ENCODE measurements at places on chromosomes 5 and 9.

DNA sequence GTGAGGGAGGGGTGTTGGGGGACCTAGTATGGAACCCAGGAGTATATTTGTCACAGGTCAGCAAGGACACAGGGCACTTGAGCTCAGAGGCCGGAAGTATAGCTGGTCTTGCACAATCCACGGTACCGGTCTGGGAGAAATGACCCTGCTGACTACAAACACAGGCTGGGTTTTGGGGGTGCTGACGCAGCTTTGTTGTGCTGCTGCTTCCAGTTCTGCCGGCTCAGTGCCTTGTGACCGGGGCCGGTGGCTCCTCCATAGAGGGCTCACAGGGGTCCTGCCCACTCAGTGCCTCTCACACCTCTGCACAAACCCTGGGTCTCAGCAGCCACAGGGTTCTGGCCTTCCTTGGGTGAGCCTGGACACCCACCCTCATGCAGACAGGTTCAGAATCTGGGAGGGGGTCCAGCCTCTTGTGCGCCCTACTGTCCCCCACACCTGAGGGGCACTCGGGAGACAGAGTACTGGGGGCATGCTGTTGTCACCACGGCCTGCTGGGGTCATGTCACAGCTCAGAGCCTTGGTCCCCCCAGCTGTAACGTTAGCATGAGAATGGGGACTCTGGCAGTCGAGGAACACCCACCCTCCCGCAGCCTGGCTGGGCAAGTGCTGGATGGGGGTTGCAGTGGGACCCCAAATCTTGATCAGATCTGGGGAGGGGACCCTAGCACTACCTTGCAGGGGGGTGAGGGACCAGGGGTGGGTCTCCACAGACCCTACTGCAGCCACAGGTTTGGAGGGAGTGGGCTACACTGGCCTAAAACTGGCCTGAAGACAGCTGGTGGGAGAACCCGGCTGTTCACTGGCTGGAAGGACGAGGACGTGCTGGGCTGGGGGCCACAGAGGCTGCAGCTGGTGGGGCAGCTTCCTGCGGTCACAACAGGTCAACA, 17.7 kb downstream of the NINJ1 start:
- DNase-seq = no peak

- DNase-seq = no peak
These were observed 214.2 kb downstream of the PRR16 start for GRCh38 chr5:120678279-120678678.

DNA sequence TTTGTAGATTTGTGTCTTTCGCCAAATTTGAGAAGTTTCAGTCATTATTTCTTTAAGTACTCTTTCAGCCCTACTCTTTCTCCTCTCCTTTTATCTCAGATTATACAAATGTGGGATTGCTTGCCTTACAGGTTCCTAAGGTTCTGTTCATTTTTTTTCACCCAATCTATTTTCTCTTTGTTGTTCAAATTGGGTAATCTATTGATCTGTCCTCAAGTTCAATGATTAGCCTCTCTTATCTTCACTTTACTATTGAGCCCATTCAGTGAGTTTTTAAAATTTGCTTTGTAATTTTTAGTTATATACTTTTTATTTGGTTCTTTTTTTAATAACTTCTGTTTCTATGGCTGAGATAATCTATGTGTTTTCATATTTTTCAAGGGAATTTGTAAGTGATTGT, 282.1 kb downstream of the FER start:
- DNase-seq = no peak

GRCh38 chr9:136762915-136763648, 1.2 kb downstream of the LCN15 start:
- DNase-seq = no peak

All from activated CD8-positive, alpha-beta memory T cell treated with anti-CD3 and anti-CD28 coated beads for 24 hours (primary cell).